ENCODE measurements at places on chromosomes 6 and 20.

DNA sequence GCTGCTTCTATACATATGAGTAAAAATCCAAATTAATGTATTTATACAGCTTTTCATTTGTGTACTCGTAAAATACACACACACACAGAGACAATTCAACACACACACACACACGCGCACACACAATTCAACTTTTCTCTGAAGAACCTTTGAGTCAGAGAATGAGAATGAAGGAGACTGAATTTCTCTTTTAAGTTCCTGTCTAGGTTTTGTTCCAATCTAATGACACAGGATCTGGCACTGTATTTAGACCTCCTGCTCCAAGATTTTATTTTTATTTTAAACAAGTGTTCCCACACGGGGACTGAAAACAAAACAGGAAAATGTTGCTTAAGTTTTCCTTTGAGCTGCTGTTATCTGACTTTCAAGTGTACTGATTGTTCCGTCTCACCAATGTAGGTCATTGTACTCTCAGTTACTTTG is 250.8 kb downstream of the LAMA2 start:
- no peak for DNase-seq

DNA sequence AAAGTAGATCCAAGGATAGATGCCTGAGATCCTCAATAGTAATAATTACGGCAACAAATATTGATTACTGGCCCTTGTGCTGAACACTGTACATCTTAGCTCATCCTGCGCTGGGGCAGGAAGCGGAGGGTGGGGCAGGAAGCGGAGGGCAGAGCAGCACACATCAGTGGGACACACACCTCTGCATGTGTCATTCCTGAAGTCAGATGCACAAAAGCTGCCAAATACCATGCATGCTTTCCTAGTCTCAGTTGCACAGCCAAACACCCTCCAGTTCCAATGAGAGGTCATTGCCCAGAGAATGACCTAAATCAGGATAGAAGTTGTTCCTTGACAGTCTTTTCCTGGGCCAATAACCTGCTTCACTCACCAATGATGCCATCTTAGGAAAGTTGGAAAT is 74.4 kb upstream of the FOXC1 start:
- no peak for DNase-seq

- peak; percentile 12 for DNase-seq
Measured at GRCh38 chr6:53986165-53986720, 125.0 kb upstream of the MLIP start.

DNA sequence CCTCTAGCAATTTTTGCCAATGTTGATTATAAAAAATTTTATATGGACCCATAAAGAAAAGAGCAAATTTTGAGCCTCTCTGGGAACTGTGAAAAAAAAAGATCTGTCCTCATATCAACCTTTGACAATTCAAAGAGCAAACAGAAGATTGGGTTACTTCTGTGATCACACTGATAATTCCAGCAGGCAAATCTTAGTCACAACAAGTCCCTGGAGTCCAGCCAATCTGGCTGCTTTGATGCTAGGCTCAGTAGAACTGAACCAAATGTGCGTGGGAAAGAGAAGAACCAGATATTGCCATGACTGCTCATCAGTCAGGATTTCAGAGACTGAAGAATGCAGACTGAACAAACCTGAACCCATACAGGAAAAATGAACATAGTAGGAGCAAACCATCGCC is 438.4 kb upstream of the FLRT3 start:
- DNase-seq = no peak

DNA sequence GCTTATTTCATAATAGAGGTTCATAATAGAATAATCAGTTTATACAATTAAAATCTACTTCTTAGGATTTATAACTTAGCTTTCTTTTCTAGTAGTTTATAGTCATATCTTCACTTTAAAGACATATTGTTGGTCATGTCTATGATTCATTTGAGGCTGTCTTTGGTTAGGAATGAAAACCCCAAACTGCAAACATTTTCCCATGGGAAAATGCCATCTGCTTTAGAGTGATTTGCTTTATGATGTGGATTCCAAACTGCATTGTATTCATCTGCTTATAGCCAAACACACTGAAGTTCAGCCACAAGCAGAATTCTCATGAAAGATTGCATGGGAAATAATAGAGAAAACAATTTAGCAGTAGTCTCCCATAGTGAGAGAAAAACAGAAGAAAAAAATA is 128.0 kb downstream of the RFPL4B start:
- peak; percentile 5 for DNase-seq

DNA sequence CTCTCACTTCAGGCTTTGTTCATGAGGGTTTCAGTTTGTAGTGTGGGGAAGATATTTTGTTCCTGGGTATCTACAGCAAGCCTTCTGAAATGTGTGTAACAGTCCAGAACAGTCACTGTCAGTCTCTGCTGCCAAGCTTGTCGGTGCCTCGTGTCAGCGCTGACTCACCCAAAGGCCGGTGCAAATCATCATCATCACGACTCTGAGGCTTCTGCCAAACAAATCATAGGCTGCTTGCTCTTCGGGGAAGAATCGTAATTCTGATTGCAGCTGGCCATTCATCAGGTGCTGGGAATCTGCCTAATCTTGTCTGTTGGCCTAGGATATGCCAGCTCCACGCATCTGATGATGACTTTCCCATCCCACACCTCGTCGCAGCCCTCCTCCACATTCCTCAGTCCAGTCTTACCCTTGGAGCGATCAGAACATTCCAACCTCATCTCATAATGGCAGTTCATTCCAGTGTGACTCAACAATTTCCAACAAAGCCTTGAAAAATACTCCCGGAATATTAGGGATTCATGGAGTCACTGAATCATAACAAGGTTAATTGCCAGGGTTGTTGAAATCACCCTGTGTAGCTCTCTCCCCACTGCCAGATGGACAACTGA is 40.9 kb downstream of the ALDH8A1 start:
- peak; percentile 76 for DNase-seq

DNA sequence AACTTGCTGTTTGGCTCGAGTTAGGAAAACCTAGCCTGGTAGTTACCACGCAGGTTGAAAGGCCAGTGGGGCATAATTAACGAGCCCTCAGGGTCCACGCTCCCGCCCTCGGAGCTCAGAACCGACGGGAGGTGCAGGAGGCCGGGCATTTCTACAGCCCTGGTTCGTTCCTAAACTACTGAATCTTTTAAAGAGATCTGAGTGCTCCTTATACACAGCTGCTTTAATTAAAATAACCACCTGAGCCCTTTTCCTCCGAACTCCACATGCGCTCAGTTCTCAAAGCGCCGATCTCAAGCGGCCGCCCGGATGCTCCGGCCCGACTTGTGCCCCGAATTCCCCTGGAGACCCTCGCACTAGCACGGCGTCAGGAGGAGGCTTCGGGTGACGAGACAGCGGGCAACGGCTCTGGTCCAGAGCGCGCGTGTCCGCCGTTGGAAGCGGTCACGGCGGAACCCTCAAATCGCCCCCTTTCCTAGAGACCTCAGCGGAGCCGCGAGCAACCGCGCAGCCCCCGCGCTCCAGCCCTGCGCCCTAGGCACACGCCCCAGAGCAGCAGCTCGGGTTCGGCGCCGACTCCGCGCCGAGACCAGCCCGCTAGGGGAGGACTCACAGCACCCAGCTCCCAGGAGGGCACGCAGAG is 397 bp downstream of the WDR27 start:
- DNase-seq = peak; percentile 22

DNA sequence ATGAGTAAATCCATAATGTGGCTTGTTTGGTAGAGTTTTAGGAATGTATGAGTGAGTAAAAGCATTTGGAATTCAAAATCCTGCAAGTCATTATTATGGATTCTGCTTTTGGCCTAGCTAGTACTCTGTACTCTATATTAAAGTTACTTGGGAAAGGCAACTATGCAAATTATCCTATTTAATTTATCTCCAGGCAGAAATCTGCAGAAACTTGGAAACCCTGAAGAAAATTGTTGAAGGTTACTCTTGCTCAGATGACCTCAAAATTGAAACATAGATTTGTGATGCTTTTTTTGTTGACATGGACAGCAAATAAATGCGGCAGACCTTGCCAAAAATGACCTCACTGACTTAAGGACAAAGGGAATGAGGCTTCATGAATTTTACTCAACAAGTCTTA is 477.1 kb upstream of the EYS start:
- no peak for DNase-seq

- DNase-seq = no peak
Measured at GRCh38 chr6:30670760-30671527, 1.9 kb downstream of the DHX16 start.

DNA sequence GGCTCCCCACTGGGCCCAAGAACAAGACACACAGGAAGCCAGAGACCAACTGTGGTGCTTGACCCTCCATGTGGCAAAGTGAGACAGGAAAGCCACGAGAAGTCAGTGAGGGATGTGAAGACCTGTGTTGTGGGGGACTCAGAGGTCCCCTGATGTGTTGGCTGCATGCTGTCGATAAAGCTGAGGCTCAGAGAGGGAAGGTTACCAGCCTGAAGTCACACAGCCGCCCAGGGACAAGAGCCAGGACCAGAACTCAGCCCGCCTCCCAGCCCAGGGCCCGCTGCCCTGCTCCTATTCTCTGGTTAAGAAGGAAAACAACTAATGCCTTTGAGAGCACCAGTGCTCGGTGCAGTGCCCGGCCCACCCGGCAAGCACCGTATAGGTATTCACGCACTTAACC is 63.5 kb downstream of the GRM4 start:
- no peak for DNase-seq

DNA sequence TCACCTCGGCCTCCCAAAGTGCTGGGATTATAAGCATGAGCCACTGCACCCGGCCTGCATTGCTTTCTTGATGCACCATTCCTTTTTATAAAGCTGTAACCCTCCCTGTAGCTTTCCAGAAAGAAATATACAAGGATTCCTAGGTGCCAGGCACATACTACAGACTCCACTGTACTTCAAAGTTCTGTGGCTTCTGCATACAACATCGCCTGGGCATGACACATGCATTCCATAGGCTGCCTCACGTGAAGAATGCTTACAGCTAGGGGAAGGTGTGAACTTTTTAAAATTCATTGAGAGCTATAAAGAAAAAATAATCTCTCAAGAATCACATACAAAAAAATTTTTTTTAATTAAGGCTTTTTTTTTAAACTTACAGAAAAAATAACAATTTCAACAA is 50.2 kb downstream of the TRAM2 start:
- DNase-seq = no peak

- DNase-seq = no peak
Measured at GRCh38 chr6:84667252-84668213, 96.9 kb downstream of the TBX18 start.

DNA sequence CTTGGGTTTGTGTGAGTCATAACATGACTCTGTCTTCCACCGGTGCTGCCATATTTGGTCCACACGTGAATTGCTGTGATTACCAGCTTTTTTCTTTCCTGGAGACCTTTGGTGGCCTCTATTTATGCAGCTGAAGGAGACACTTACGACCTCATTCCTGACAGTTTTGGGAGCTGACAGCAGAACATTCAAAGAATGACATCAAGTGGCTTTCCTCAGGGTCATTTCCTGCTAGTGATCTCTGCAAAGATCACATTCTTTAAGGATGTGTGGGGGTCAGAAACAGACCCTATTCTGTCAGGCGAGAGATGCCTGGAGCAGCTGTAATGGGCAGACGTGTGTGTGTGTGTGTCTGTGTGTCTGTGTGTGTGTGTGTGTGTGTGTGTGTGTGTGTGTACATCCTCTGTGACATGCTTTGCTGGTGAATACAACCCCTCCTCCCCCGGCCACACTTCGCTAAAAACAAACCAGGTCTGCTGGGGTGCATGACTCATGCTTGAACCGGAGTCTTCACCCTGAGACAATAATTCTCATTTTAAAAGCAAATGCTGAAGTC is 115.6 kb downstream of the TMEM170B start:
- DNase-seq = peak; percentile 73

- no peak for DNase-seq
Measured at GRCh38 chr6:20306491-20306890, 94.2 kb upstream of the MBOAT1 start.

- DNase-seq = peak; percentile 79
Measured at GRCh38 chr6:4402477-4402976, 267.2 kb upstream of the ECI2 start.

Data from hepatic stellate cell (primary cell).